ENCODE measurements at places on chromosomes 7 and 10.

DNA sequence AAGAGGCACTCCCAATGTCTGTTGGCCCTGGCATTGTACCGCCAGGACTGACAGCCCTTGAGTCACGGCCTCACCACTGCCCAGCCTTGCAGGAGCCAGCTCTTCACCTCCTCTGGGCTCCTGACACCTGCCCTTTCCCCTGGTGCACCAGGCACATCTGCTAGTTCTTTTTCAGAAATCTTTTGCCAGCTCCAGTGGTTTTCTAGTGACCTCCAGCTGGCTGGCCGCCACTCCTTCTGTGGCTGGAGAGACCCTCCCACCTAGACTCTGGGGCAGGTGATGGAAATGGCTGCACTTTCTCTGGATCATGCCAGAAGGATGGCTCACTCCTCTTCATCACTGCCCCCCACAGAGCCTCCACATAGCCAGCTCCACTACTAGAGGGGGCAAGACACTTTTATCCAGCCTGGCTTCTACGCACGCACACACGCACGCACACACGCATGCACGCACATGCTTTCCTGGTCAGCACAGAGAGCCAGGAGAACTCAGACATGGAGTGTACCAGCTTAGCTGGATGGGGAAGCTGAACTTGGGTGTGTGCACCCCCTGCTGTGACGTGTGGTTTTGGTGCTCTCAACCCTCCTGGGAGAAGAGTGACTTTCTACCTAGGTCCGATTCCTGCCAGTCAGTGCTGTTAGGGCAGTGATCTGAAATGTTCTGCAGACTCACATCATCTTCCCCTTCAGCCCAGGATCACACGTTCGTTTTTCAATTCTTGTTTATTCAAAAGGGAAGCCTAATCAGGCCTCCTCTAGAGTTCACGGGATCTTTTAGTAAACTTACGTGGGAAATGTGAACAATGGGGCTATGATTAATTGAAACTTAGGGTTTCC lies 222.0 kb downstream of the PRPF18 start:
- no peak for DNase-seq
- H3K4me1 ChIP-seq = peaks cover 8% of the 10 kb centered on the region
- H3K36me3 ChIP-seq = no peaks in the 10 kb centered on the region
- peak overlapping the region; percentile 59 for H3K27ac ChIP-seq

- H3K27me3 ChIP-seq = peaks cover 9% of the 10 kb centered on the region
- peaks cover 7% of the 10 kb centered on the region for H3K36me3 ChIP-seq
- peaks cover 17% of the 10 kb centered on the region for H3K4me1 ChIP-seq
Measured at GRCh38 chr7:964401-965231, 10.1 kb upstream of the ADAP1 start.

DNA sequence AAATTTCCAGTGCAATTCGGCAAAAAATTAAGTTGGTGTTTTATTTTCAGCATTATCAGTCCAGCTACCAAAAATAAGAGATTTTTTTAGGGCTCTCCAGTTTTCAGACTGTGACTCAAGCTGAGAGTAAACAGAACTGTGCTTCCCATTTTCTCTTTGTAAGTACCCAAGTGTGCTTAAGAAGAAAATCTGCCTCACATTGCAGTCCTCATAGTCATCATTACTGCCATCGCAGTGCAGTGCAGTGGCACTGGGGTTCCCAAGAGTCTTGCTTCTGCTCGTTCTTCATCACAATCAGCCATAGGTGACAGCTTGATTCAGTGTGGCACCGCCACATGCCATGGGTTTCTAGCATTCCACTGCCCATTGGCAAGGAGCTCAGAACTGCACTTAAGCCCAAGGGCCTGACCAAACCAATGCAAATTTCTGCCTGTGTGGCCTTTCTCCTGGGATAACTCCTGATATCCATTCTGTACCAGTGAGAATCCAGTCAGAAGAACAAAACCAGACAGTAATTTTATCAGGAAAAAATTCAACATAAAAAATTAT lies 25.6 kb upstream of the ERCC6 start:
- H3K27ac ChIP-seq = no peak overlapping the region
- H3K4me1 ChIP-seq = no peaks in the 10 kb centered on the region
- H3K27me3 ChIP-seq = peaks cover 38% of the 10 kb centered on the region
- H3K4me3 ChIP-seq = no peak overlapping the region
- DNase-seq = no peak
- no peaks in the 10 kb centered on the region for H3K36me3 ChIP-seq

GRCh38 chr7:1247527-1248041 lies 14.9 kb downstream of the UNCX start:
- peak overlapping the region; percentile 24 for H3K27ac ChIP-seq
- H3K4me3 ChIP-seq = peak overlapping the region; percentile 77
- H3K4me1 ChIP-seq = peaks cover 10% of the 10 kb centered on the region
- no peak for DNase-seq

DNA sequence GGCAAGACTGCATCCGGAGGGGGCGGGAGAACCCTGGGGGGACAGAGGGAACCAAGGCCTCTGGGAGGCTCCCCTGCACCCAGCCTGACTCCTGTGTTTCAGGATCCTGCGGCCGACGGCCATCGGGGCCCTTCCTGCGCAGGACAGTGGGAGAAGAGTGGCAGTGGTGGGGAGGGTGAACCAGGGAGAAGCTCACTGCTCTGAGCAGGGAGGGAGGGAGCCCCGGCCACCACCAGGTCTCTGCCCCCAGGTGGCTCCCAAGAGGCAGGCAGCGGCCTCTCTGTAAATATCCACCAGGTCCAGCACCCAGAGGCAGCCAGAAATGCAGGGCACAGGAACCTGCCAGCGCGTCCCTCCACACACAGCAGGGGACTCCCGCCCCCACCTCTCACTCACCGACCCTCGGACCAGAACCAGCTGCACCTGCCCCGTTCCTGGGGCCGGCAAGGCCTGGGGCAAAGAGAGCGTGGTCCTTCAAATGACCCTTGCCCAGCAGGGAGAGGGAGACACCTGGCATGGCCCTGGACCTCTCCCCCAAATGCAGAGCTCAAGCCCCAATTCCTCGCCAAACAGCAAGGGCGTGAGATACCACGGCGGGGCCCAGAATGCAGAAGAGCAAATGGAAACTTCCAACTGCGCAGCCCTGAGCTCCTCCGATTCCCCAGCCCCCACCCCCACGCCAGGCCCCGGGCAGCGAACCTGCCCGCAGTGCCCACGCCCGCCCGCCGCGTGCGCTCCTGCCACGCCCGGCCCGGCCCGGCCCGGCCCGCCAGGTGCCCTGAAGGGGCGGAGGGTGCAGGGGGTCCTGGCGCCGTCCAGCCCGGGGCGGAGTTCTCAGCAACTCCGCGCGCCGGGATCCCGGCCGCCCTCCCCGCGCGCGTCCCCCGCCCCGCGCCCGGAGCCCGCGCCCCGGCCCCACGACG lies 805 bp downstream of the RASGEF1A start:
- peak overlapping the region; percentile 88 for H3K4me3 ChIP-seq
- peak; percentile 33 for DNase-seq

DNA sequence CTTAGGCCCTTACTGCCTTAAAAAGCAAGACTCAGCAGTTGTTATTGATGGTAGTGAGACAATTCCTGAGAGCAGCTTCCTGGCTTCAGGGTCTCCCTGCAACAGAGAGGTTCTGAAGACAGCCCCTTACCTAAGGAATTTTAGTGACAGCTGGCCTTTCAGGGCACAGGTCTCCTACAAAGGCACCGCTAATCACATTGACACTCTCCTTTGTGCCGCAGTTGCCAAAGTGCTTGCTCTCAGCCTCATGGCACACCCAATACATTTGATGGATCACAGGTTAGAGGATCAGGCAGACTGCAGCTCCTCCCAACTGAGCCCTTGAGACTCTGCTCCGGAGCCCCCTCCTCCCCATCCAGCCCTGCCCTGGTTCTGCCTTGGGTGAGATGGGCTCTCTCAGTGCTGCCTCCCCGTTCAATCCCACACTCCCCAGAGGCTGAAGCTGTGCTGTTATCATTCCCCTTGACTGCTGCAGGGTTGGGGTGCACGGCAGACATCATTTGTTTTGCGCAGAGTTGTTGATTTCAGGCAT lies 198.2 kb downstream of the EMX2 start:
- no peak overlapping the region for H3K27ac ChIP-seq
- H3K36me3 ChIP-seq = no peaks in the 10 kb centered on the region
- H3K4me1 ChIP-seq = no peaks in the 10 kb centered on the region

- peak overlapping the region; percentile 12 for H3K27ac ChIP-seq
- H3K36me3 ChIP-seq = no peaks in the 10 kb centered on the region
- no peak for DNase-seq
- H3K27me3 ChIP-seq = no peaks in the 10 kb centered on the region
- H3K4me3 ChIP-seq = peak overlapping the region; percentile 43
Measured at GRCh38 chr10:85741626-85742300, 624.8 kb downstream of the GRID1 start.

GRCh38 chr7:70047891-70048448 lies 449.7 kb downstream of the AUTS2 start:
- no peaks in the 10 kb centered on the region for H3K27me3 ChIP-seq
- H3K27ac ChIP-seq = no peak overlapping the region
- H3K4me3 ChIP-seq = no peak overlapping the region
- H3K4me1 ChIP-seq = no peaks in the 10 kb centered on the region
- no peak for DNase-seq

GRCh38 chr10:122157451-122157850 lies 113.6 kb upstream of the BTBD16 start:
- no peak overlapping the region for H3K4me3 ChIP-seq
- no peak overlapping the region for H3K27ac ChIP-seq
- peaks cover 68% of the 10 kb centered on the region for H3K27me3 ChIP-seq
- no peak for DNase-seq
- no peaks in the 10 kb centered on the region for H3K36me3 ChIP-seq
- peaks cover 2% of the 10 kb centered on the region for H3K4me1 ChIP-seq

- no peaks in the 10 kb centered on the region for H3K4me1 ChIP-seq
- no peaks in the 10 kb centered on the region for H3K36me3 ChIP-seq
- DNase-seq = no peak
- no peak overlapping the region for H3K4me3 ChIP-seq
- no peaks in the 10 kb centered on the region for H3K27me3 ChIP-seq
Measured at GRCh38 chr7:71403202-71403946, 271.4 kb downstream of the GALNT17 start.

DNA sequence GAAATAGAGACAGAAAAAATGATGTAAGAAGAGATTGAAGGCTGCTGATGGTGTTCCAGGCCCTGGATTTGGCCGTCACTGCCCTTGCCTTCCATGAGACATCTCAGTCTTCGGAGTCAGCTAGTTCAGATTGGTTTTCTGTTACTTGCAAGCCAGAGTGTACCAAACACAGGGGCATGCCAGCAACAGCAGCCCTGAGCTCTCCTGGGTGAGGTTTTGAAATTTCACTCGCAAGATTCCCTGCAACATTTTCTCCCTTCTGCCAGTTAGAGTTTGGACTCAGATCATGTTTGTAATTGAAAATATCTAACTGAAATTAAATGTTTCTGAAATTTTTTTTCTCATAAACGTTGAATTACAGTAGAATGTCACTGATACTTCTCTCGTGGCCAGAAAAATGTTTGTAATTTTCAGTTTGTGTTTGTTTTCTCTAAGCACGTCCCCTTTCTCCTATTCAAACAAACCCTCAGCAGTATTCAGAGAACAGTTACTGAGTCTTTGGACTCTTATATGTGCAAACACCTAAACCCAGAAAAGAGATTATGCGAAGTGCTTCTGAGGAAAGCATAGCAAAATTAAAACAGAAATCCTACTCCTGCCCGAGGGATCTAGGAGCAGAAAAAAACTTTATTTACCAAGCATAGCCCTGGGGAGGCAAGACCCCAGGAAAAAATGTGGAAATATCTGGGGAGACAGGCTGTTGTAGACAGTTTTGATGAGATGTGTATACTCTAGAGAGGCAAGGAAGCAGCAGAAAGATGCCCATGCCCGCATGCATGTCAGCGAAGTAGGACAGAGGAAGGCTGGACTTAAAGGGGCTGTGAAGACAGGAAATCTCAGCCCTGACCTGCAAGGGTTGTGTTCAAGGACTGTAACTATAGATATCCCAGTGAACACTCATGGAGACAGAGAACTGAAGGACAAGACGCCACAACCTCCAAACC lies 43.0 kb upstream of the NAMPT start:
- no peak overlapping the region for H3K27ac ChIP-seq
- DNase-seq = no peak
- H3K4me1 ChIP-seq = no peaks in the 10 kb centered on the region
- H3K4me3 ChIP-seq = no peak overlapping the region

- no peak overlapping the region for H3K4me3 ChIP-seq
- H3K27me3 ChIP-seq = peaks cover 9% of the 10 kb centered on the region
- DNase-seq = no peak
- no peaks in the 10 kb centered on the region for H3K36me3 ChIP-seq
- H3K4me1 ChIP-seq = no peaks in the 10 kb centered on the region
Measured at GRCh38 chr10:34835908-34836508, 20.9 kb upstream of the PARD3 start.

- H3K4me3 ChIP-seq = peak within 1 kb of the TSS; percentile 87
- H3K27me3 ChIP-seq = peaks cover 64% of the 10 kb centered on the region
- DNase-seq = peak; percentile 10
- peak within 1 kb of the TSS; percentile 0 for H3K27ac ChIP-seq
Measured at GRCh38 chr7:130733931-130734814, at the start of gene KLF14. KLF14 (minus strand) TSS chr7:130734207; CDS start chr7:130734033, 174 bp downstream.

DNA sequence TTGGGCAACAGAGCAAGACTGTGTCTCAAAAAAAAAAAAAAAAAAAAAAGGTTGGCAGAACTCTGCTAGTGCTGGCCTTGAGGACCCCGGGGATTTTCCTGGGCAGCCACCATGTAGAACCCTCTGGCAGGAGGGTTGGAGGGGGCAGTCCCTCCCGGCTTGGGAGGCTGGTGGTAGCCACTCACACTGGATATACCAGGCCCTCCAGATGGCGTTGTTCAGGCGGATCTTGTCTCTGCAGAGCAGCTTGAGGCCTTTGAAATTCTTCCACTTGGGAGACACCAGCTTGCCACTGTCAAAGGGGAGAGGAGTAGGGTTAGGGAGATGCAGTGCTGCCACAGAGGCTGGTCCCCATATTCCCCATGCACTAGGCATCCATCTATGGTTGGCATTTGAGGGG lies 8.4 kb downstream of the MLXIPL start:
- no peak overlapping the region for H3K27ac ChIP-seq
- H3K4me3 ChIP-seq = no peak overlapping the region
- H3K27me3 ChIP-seq = peaks cover 56% of the 10 kb centered on the region
- DNase-seq = no peak
- H3K4me1 ChIP-seq = peaks cover 3% of the 10 kb centered on the region

DNA sequence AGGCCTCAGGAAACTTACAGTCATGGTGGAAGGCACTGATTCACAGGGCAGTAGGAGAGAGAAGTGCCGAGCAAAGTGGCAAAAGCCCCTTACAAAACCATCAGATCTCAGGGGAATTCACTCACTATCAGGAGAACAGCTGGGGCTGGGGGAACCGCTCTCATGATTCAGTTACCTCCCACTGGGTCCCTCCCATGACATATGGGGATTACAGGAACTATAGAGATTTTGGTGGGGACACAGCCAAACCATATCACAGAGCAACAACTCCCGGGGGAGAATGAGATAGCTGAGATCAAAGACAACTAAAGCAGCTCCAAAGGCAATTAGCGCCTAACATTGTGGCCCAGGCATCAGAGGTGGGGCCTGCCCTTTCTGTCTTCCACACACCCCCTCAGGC lies 85.4 kb upstream of the VOPP1 start:
- peaks cover 12% of the 10 kb centered on the region for H3K27me3 ChIP-seq
- H3K36me3 ChIP-seq = peaks cover 2% of the 10 kb centered on the region
- no peaks in the 10 kb centered on the region for H3K4me1 ChIP-seq
- H3K27ac ChIP-seq = no peak overlapping the region
